CD4-positive, alpha-beta T cell treated with Interleukin-17A for 1 hour (primary cell): ENCODE measurements at places on chromosomes 13 and 19.

GRCh38 chr13:99332456-99332855, 25.3 kb upstream of the GPR183 start:
- DNase-seq: no peak

- no peak for DNase-seq
These were observed 165.5 kb downstream of the LACC1 start for GRCh38 chr13:44045180-44045562.

- no peak for DNase-seq
These were observed 5.9 kb upstream of the NANOS2 start for GRCh38 chr19:45920458-45920857.

- no peak for DNase-seq
These were observed 47.5 kb upstream of the MBNL2 start for GRCh38 chr13:97174638-97175037.

- DNase-seq: no peak
These were observed 3.7 kb upstream of the ZNF444 start for GRCh38 chr19:56137405-56137804.

- peak; percentile 52 for DNase-seq
These were observed 14.5 kb upstream of the SIGLEC14 start for GRCh38 chr19:51660975-51661600.

DNA sequence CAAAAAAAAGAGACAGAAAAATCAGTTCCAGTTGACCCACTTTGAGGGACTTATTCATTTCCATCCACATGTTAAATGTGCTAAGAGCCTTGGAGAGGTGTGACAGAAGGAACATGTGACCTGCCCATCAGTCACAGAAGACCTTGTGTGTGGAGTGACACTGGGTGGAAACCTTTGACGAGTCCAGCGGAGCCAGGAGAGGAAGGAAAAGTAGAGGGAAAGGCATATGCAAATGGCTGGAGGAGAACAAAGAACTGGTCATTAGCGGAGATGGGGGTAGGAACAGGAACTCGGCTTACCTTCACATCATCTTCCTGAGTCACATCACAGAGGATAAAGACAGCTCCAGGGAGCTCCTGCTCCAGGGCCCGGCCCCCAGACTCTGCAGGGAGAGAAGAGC, 2.3 kb downstream of the HSD17B14 start:
- DNase-seq: no peak

DNA sequence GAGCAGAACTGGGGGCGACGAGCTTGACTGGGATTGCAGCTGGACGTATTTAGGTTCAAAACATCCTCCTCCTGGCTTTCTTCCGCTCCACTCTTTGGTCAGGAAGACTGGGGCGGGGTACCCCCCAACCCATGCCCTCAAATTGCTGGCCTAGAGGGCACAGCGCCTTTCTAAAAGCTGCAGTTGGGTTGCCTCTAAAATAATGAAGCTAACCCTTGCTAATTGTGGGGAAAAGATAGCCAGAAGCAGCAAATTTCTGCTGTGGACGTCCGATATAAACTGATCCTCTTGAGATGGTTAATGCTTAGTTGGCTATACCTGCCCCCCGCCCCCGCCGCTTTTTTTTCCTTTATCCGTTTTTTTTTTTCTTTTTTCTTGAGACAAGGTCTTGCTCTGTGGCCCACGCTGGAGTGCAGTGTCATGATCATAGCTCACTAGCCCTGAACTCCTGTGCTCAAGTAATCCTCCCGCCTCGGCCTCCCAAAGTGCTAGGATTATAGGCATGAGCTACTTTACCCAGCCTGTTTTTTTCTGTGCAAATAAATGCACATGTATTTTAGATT, 754 bp upstream of the CHERP start:
- no peak for DNase-seq

DNA sequence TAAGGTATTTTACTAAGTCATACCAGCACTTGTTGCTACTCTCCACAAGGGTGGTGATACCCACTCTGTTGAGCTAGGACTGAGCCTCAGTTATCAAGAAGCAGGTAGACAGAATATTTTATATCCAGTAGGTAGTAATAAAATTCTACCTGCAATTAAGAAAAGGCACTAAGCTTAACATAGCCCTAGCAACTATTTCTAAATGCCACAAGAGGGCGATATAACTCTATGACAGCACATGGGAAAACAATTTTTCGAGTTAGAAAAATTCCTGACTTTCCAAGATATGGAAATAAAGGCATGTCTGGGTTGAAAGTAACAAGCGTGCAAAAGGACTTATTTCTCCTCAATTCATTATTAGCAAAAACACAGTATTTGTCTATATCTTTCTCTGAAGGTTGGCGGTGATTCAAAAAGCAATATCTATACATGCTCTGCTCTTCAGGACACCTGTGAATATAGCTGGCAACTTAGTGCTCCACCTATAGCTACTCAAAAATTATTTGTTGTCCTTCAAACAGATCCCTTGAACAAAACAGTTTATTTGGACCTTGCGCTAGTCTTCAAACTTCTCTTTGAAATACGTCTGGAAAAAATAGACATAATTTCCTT, 14.7 kb downstream of the CCDC169 start:
- DNase-seq: peak; percentile 26

GRCh38 chr13:51916051-51916818, 54.5 kb downstream of the CCDC70 start:
- DNase-seq: no peak

- no peak for DNase-seq
These were observed 10.3 kb upstream of the PAN3 start for GRCh38 chr13:28128030-28128429.

GRCh38 chr19:4059453-4059871, 7.2 kb downstream of the ZBTB7A start:
- DNase-seq: no peak
